ENCODE measurements at places on chromosomes 5 and 9.

- no peak for DNase-seq
Observed at GRCh38 chr5:160423099-160423498, 1.4 kb downstream of the PTTG1 start.

GRCh38 chr9:121700165-121700831 is 48.9 kb downstream of the DAB2IP start:
- DNase-seq: peak; percentile 13

- no peak for DNase-seq
Observed at GRCh38 chr9:104914466-104914865, 13.5 kb downstream of the ABCA1 start.

- DNase-seq: no peak
Observed at GRCh38 chr9:107868186-107868585, 378.6 kb upstream of the KLF4 start.

- no peak for DNase-seq
Observed at GRCh38 chr5:168847511-168848073, 268.4 kb upstream of the PANK3 start.

DNA sequence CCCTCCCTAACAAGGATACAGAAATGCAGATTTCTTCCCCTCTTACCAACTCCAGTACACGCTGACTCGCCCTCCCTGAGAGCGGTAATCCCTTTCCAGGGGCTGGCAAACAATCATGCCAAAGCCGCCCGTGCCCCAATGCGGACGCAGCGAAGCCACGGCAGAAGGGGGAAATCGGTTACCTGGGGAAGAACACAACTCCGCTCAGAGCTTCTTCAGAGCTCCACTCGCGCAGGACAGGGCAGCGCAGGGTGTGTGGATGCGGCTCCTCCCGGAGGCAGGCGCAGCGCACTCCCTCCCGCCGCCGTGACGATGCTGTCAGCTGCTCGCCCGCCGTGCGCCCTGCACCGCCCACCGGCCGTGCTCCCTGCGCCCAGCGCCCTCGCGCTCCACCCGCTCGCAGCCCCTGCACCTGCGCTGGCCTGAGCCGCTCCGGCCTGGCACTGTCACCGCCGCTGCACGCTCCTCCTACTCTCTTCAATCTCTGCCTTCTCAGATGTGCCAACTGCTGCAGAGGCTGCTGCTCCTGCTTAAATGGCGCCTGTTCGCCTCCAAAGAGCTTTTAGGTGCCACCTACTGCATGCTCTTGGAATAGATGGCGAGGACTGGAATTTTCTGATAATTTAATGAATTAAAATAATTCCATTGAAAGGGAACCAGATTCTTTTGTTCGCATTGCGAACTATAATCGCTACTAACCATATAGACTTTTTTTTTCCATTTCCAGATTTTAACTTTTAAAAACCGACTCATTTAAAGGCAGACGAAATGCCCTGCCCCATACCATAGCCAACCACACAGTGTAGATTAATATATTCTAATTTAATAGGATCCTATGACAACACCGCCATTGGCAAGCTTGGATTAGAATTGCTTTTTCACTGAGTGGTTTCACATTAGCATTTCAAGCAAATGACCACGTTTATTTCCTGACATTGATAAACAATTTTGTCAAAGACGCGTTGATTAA is at the start of gene DIRAS2:
DIRAS2 (minus strand) TSS at position 255 of the 970 bp plus-strand sequence. CDS start 28,997 bp downstream, outside the sequence.
- no peak for DNase-seq

- DNase-seq: no peak
Observed at GRCh38 chr9:120868339-120868675, 8.7 kb downstream of the PHF19 start.

GRCh38 chr5:145681686-145682085 is 153.5 kb downstream of the PRELID2 start:
- peak; percentile 10 for DNase-seq

GRCh38 chr9:75422944-75423522 is 334.7 kb downstream of the OSTF1 start:
- DNase-seq: no peak

GRCh38 chr5:45454114-45454513 is 242.1 kb downstream of the HCN1 start:
- no peak for DNase-seq

- DNase-seq: no peak
Observed at GRCh38 chr9:110255463-110256379, 586 bp downstream of the TXN start.

GRCh38 chr5:63070001-63070400 is 491.4 kb downstream of the LRRC70 start:
- no peak for DNase-seq

GRCh38 chr9:74496819-74497747 is at the start of gene RORB:
Gene RORB, plus strand, starts transcription at chr9:74497335. Its CDS starts 642 bp downstream, at chr9:74497977.
- peak; percentile 35 for DNase-seq

DNA sequence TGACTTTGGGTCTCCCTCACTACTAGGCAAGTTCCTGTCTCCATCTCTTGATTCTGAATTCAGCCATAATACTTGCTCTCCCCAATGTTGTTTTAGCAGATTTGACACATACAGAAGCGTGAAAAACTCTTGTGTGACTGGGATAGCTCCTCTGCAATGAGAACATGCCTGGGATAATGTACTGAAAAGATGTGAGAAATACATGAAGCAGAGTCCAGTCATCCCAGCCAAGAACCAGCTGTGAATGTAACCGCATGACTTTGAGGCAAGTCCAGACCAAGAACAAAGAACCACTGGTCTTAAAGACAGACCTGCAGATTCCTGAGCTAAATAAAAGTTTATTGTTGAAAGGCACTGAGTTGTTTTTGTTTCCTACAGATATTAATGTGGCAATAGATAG is 135.0 kb downstream of the NMUR2 start:
- DNase-seq: no peak

GRCh38 chr5:138141734-138142133 is 2.5 kb upstream of the NME5 start:
- no peak for DNase-seq

GRCh38 chr9:118985851-118986250 is 383.4 kb downstream of the BRINP1 start:
- DNase-seq: no peak

- no peak for DNase-seq
Observed at GRCh38 chr5:78543292-78543691, 105.3 kb downstream of the LHFPL2 start.

- no peak for DNase-seq
Observed at GRCh38 chr9:120265791-120266190, 314.2 kb downstream of the CDK5RAP2 start.

DNA sequence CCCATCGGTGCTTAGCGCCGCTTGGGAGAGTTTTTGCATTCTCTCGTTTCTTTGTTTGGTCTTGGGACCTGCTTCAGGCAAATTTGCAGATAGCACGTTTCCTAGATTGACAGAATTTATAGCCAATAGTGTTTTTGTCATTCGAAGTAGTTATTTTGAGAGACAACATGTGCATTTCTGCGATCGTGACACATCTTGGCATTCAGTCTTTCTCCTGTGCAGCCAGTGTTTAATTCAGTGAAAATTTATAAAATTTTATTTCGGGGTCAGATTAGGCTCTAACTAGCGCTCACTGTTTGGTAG is 830 bp downstream of the PRRC1 start:
- no peak for DNase-seq

GRCh38 chr5:159065135-159065534 is 34.6 kb downstream of the EBF1 start:
- DNase-seq: no peak

GRCh38 chr9:137064027-137064879 is 6.1 kb downstream of the SAPCD2 start:
- DNase-seq: peak; percentile 61

GRCh38 chr5:176901260-176902101 is 2.3 kb upstream of the HK3 start:
- no peak for DNase-seq

GRCh38 chr9:108103046-108103693 is 613.6 kb upstream of the KLF4 start:
- DNase-seq: no peak

GRCh38 chr9:136826703-136827582 is 15.3 kb upstream of the AJM1 start:
- DNase-seq: no peak

- no peak for DNase-seq
Observed at GRCh38 chr9:115593587-115594091, 475.7 kb upstream of the TNC start.

GRCh38 chr5:75985077-75985476 is 98.1 kb upstream of the SV2C start:
- no peak for DNase-seq

GRCh38 chr5:146514575-146514974 is 1.4 kb downstream of the GPR151 start:
- DNase-seq: no peak

DNA sequence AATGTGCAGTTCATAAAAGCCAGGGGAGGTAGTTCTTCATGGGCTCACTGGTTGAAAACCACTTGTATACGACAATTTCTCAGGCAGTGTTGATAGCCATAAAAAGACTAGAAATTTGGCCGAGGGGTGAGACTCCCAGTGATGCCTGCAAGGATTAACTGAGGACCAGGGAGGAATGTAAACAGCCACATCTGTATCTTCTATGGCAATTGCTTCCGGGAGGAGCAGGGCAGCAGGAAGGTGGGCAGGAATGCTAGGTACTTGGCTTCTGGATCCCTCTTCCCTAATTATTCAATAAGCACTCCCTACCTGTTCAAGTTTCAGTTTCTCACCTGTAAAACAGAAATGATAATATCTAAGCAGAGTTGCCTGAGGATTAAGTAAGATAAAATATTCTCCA is 45.4 kb downstream of the TMEM232 start:
- DNase-seq: no peak

GRCh38 chr5:122319897-122320296 is 7.9 kb downstream of the SNCAIP start:
- no peak for DNase-seq

DNA sequence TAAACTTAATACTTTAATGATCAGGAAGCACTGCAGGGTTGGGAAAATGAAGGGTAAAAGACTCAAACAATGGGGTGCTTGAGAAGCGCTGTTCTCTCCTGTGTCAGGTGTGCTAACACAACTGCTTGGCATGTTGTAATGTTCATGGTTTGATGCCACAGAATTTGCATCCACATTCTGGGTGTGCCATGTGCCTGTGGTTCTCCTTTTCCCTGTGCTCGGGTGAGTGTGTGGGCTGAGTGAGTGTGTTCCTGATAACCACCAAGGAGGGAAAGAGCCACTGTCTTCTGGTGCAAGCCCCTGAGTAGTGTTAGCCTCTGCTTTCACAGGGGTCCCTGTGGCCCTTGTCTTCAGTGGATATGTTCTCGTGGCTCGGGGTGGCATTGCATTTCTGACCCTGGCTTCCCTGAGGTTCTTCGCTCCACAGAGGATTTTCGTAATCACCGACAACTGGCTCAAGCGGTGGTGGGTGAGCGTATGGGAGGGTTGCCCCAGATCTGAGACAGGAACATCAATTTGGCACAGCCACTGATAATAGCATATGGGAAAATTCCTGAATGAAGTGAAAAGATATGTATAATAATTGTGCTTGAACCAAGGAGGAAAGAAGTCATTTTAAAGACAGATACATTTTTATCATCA is 102.0 kb downstream of the MVB12B start:
- no peak for DNase-seq
